ENCODE measurements at places on chromosomes 1 and 21.

- no peak for DNase-seq
Measured at GRCh38 chr1:171420810-171421209, 64.5 kb upstream of the PRRC2C start.

- DNase-seq: no peak
Measured at GRCh38 chr1:153307221-153307600, 5.5 kb downstream of the PGLYRP3 start.

DNA sequence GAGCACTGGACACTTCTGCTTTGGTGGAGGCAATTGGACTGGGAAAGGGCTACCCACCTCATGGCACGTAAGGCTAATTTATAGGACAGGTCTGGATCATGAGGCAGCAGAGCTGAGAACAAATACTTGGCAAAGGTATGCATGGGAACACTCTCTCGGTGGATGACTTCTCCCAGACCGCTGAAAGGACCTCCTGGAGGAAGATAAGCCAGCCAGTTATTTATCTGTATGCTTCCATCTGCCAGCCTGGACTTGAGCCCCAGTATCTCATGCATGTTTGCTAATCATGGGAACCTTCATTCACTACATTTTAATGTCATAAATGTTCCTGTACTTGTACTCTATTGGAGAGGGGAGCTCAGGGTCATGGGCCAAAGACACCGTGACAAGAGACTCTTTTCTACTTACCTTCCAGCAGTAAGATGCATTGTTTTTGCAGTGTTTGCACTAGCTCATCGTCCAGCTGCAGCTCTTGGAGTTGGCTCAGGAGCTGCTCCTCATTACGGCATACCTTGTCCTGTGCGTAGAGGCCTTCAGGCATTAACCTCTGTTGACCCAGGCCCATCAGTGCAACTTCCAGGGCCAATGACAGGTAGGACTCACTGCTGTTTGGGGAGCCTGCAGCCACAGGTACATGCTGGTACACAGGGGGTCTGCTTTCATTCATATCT is 23.7 kb downstream of the UROD start:
- no peak for DNase-seq

GRCh38 chr1:1357871-1358432 is 403 bp downstream of the MXRA8 start:
- DNase-seq: no peak

DNA sequence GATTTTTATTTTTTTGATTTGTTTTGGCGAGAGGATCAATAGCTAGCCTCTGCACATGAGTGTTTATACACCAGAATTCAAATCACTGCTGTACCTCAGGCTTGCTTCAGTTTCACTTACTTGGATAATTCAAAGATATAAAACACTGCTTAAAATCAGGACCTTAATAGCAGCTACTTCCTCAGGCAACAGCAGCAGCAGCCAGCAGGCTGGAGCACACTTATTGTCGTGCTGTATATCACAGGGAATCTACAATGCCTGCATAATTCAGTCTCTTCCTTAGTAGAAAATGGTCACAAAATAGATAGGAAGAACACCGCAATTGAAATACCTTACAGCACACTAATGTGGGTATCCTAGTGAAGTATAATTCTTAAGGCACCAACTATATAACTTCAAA is 497.3 kb downstream of the NEGR1 start:
- no peak for DNase-seq

- DNase-seq: peak; percentile 97
Measured at GRCh38 chr1:15417059-15417934, 7.6 kb downstream of the EFHD2 start.

GRCh38 chr21:33088384-33088783 is 18.4 kb downstream of the OLIG1 start:
- no peak for DNase-seq

DNA sequence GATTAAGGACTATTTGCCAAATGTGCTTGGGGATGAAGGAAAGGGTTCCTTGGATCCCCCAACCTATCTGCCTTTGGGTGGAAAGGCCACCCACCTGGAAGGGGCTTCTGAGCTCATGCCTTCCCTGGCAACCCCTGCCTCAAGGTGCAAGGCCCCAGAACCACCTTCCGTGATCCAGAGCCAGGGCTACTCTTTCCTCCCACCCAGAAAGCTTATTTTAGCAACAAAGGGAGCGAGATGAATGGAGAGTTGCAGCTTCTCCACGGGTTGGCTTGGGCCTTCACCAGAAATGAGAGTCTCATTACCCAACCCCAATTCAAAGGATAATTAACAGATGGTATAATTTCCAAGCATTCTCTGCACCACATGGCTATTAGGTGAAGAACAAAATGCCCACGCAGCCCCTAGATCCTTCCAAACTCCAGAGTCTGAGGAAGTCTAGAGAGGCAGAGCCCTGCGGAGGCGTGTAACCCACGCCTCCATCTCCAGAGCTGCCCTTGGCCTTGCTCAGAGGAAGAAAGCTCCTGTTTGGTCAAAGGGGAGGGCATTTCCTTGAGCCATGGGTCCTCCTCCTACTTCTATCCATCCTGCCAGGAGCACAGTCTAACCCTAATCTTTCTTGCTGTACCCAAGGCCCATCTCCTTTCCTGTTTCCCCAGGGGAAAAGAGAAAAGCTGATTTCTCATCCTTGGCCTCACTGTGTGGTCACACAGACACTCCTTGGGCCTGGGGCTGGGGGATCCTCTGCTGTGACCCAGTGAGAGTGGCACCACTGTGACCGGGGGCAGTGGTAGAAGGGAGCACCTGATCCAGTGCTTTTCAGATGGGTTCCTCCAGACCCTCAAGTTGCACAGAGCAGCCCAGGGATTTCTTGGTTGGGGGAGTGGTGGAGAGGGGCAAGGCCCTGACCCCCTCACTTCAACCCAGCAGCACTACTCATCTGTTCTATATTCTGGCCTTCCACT is 1.7 kb upstream of the CELSR2 start:
- DNase-seq: no peak

GRCh38 chr1:192489748-192490147 is 85.8 kb upstream of the RGS1 start:
- peak; percentile 86 for DNase-seq

- peak; percentile 38 for DNase-seq
Measured at GRCh38 chr1:40363721-40364120, 9.8 kb upstream of the SMAP2 start.

DNA sequence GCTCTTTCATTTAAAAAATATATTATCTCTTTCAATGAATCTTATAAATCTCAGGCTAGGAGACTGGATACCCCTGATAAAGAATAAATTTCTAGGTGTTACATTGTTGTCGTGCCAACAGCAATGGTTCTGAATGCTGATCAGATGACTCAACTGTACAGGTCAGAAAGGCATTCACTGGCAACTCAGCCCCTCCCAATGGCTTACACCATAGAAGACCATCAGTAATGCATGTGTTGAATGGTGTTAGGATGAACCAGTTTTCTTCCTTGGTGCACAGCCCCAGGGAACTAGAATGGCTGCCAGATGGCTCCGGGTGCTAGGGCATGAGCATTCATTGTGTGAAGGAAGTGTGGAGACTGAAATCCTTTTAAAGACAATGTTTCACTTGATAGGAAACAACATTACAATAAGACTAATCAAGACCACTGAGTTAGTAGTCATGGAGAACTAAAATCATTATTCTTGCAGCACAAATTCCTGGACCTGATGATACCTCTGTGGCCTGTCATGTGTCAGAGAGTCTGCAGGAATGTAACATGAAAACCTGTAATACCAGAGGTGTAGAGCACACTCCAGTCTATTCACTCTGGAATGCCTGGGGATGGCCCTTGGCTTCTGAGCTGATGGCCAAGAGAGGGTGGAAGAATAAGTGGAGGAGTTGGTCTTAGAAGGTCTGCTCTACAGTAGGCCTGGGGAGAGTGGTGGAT is 187.7 kb upstream of the LMO4 start:
- peak; percentile 40 for DNase-seq

GRCh38 chr1:203420263-203420662 is 55.3 kb upstream of the PRELP start:
- DNase-seq: no peak

GRCh38 chr1:216456682-216457081 is 33.4 kb upstream of the USH2A start:
- peak; percentile 49 for DNase-seq

GRCh38 chr1:31036749-31037500 is 28.6 kb downstream of the PUM1 start:
- no peak for DNase-seq

DNA sequence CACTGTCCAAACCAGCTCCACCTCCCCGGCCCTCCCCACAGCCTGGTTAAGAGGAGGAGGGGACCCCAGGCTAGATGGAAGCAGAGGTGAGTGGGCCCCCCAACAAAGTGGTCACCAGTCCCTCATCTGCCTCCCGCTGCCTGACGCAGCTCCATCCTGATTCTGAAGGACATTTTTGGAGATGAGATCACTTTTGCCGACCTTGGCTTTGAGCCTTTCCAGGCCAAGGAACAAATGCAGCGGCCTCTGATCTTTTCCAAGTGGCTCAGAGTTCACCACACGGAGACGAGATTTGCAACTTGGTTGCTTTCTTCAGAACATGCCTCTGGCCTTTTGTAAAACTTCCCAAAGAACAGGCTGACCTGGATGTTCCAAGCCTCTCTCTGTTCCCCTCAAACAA is 223.1 kb downstream of the NPHP4 start:
- no peak for DNase-seq

DNA sequence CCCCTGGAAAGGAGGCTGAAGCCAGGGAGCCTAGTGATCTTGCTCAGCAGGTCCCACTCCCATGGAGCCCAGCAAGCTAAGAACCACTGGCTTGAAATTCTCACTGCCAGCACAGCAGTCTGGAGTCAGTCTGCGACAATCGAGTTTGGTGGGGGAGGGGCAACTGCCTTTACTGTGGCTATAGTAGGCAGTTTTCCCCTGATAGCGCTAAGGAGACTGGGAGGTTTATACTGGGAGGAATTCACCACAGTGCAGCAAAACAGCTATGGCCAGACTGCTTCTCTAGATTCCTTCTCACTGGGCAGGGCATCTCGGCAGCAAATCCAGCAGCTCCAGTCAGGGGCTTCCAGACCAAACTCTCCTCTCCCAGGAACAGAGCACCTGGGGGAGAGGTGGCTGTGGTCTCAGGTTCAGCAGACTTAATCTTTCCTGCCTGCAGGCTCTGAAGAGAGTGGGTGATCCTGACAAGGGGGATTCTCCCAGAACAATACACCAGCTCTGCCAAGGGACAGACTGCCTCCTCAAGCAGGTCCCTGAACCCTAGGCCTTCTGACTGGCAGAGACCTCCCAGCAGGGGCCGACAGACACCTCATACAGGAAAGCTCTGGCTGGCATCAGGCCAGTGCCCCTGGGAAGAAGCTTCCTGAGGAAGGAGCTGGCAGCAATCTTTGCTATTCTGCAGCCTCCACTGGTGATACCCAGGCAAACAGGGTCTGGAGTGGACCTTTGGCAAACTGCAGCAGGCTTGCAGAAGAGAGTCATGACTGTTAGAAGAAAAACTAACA is 548.5 kb upstream of the NEGR1 start:
- no peak for DNase-seq

DNA sequence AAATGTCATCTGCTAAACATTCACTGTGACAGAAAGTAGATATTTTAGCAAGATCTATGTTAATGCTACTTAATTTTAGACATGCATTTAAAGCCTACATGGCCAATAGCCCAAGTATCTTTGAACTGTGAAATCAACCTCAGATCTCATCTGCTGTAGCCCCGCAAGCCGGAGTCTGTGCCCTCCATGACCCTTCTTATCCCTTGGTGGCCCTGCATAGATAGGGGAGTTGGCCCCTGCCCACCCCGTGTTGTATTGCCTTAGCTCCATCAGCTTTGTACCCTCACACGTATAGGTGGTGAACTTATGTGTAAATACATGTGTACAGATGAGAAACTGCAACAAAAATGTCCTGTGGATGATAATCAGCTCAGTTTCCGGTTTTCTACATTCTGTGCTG is 18.5 kb downstream of the ATP5PO start:
- no peak for DNase-seq

GRCh38 chr1:177185209-177185608 is 14.5 kb downstream of the BRINP2 start:
- no peak for DNase-seq

DNA sequence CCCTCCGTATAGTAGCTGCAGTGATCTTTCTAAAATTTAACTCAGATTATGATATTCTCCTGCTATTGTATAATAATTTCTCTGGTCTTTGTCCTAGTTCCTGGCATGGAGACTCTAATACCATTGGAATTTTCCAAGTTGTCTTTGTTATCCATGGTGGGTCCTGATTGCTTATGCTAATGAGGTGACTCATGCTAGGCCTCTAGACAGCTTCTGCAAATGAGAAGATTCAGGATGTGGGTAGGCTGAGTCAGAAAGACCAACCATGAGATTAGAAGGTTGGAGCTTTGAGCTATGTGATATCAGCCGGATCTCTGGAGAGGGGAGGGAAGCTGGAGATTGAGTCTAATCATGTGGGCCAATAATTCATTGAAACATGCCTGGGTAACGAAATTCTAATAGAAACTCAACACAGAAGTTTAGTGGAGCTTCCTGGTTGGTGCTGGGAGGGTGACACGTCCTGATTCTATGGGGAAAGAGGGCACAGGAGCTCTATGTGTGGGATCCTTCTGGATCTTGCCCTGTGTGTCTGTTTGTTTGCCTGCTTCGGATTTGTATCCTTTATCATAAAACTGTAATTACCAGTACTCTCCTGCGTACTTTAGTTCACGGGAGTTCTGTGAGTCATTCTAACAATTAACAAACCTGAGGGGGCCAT is 73.2 kb upstream of the CNIH3 start:
- peak; percentile 96 for DNase-seq

DNA sequence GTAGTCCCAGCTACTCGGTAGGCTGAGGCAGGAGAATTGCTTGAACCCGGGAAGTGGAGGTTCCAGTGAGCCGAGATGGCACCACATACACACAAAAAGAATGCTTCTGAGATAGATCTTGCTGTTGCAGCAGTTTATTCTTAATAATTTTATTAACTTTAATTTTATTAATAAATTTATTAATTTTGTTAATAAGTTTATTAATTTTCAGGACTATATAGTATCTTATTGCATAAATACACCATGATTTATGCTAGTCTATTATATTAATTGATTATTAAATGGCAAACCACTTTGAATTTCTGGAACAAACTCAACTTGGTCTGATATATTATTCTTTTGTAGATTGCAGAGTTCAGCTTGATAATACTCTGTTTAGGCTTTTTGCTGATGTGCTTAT is 99.5 kb downstream of the CLIC6 start:
- DNase-seq: no peak

GRCh38 chr1:208475449-208475848 is 231.3 kb upstream of the PLXNA2 start:
- peak; percentile 15 for DNase-seq

- DNase-seq: no peak
Measured at GRCh38 chr1:188641566-188642211, 1812.9 kb downstream of the PLA2G4A start.

DNA sequence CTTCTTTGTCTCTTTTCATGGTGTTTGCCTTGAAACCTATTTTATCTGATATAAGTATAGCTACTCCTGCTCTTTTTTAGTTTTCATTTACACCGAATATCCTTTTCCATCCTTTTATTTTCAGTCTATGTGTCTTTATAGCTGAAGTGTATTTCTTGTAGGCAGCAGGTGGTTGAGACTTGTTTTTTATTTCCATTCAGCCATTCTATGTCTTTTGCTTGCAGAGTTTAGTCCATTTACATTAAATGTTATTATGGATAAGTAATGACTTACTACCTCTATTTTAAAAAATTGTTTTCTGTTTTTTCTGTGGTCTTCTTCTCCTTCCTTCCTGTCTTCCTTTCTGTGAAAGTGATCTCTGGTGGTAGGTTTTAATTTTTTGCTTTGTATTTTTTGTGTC is 45.0 kb upstream of the CD55 start:
- DNase-seq: no peak

Measured in Daoy (cell line).